ENCODE measurements at places on chromosomes 11 and 22.
A peak's percentile ranks its signal among the peaks of the same experiment; 100 is the strongest.

DNA sequence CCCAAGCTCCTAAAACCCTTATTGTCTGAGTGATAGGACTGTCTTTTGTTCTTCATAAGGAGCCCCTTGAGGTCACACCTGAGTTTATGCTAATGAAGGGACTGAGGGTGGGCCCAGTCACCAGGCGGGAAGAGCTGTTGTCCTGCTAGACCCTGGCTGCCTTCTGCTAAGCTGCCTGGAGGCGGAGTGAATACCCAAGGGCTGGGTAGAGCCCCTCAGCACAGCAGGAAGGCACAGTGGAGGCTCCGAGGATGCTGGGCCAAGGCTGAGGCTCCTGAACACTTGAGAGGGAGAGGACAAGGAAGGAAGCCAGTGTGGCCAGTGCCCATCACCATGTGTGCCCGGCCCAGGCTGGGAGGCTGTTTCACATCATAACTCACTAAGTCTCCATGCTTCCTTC, 4.8 kb upstream of the PHF21B start:
- no peak for DNase-seq

DNA sequence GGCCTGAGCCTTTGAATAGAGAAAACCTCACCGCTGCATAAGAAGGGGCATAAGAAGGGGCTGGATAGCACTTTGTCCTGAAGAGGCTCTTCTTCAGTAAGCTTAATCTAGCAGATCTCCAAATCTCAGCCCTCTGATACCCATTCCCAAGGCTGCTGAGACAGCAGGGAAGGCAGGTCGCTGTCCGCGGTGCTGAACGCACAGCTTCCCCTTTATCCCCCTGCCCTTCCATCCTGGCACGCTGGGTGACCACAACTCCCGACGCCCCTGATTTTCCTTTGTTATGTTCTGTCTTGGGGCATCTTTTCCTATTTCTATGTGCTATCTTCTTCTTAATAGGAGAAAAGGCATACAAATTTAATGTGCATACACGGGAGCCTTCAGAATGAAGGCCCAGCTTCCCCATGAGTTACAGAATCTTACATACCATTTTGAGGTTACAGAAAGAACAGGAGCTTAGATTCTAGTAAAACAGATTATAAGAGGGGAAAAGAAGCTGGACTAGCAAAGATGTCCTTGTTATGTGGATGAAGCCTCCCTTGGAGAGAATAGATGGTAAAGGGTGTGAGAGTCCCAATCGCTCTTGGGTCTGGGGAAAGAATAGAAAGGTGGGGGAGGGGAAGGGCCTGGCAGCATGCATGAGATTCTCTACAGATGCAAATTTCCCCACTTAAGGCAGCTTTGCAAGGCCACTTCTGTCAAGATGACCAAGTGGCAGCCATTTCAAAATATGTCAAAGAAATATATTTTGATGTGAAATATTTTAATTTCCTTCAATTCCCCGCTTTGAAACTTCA, 5.7 kb upstream of the SULT4A1 start:
- no peak for DNase-seq

DNA sequence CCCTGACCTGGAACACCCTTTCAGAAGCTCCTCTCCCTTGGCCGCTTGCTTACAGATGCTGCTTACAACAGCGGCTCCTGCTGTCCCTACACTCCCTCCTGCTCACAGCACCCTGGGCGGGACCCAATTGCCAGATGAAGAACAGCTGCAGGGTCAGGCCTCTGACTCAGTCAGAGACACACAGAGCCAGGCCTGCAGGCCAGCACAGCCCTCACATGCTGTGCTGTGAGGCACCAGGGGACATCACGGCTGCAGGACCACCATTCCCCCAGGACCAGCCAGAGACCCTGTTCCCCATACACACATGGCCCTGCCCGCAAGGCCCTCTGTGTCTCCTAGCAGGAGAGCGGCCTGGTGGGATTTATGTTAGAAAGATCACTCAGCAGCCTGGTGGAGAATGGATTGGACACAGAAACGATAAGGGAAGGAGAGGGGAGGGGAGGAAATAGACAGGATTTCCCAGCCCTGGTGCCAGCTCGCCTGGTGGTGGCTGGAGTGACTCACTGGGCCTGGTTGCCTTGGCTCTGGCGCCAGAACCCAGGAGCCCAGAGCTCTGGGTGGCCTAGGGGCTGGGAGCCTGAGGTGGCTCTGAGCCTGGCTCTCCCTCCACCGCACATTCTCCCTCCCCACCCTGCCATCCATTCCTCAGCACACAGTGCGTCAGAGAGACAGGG, 6.7 kb downstream of the CAPN5 start:
- peak; percentile 46 for DNase-seq

DNA sequence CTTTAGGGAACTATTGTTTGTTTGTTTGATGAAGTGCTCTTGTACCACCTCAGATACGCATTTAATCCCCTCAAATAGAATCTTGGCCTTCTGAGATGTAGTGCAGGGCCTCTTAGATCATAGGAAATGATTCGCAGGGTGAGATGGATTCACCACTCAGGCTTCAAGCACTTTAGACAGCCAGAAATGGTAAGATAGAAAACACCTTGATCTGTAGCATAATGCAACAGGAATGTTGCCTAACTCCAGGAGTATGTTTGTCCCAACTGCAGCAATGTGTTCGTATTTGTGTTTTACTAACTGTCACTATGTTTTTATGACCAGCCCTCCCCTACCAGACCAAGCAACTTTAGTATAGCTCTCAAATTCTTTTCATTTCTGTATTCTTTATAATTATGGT, 761.2 kb downstream of the NELL1 start:
- DNase-seq, result no peak

DNA sequence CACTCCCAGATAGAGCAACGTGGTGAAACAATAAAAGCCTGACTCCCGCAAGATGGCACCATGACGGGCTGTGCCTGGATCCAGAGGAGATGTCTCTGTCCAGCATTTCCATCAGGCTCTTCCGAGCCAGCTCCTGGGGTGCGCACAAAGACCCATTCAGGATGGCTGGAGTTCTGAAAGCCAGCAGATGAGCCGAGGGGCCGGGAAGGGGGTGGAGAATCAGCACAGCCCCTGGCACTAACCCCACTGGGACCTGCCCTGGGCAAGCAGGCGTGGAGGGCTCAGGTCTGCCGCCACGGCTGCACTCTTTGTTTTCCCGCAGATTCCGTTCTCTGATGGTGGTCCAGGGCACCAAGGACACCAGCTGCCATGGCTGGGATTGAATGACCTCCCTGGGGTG, 97.2 kb upstream of the BLID start:
- no peak for DNase-seq

DNA sequence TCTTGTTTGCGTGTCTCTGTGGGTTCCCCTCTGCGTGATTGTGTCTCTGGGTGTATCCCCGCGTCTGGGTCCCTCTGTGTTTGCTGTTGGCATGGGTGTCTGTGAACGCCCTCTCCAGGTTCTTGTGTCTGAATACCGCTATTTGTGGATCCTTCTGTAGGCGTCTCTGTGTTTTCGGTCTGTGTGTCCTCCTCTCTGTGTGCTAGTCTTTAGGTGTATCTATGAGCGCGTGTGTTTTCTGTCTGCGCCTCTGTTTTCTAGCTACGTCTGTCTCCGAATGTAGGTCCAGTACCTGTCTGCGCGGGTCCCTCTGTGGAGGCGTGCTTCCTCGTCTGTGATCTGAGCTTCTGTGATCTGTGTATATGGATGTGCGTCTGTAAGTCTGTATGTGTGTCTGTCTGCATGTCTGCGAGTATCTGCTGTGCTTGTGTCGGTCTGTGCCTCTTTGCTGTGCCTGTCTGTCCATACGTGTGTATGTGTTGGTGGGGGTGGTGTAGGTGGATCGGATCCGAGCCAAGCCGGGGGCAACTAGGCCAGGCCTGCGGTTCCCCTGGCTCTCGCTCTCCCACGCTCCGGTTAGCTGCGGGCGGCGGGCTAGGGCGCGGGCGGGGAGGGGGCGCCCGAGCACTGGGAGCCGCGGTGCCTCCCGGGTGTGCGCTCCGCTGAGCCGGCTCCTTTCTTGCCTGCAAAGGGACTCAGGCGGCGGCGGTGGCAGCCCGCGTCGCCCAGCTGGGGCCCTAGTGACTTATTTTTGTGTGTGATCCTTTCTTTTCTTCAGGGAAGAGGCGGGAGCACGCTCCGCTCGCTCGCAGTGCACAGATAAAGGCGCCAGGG, 105.3 kb upstream of the E2F8 start:
- DNase-seq, result no peak

DNA sequence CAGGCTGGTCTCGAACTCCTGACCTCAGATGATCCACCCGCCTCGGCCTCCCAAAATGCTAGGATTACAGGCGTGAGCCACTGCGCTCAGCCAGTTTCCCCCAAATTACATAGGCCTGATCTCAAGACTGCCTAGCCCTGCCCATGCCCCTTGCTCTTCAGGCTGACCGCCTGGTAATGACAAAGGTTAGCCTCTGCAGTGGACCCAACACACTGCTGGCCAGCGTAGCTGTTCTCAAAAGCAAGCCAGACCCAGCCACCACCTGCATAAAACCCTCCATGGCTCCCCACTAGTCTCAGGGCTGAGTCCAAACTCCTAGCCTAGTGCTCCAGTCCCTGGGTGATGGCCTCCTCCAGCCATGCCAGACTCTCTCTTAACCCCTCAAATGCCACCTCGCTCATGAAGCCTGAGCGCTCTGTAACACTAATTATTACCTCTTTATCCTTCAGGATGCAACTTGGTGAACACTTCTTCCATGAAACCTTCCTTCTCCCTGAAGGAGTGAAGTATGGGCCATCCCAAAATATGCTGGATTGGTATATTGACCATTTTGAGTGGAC, 836 bp upstream of the RSPH14 start:
- DNase-seq, result no peak

GRCh38 chr11:112655371-112655770, 305.8 kb upstream of the NCAM1 start:
- DNase-seq, result peak; percentile 43

DNA sequence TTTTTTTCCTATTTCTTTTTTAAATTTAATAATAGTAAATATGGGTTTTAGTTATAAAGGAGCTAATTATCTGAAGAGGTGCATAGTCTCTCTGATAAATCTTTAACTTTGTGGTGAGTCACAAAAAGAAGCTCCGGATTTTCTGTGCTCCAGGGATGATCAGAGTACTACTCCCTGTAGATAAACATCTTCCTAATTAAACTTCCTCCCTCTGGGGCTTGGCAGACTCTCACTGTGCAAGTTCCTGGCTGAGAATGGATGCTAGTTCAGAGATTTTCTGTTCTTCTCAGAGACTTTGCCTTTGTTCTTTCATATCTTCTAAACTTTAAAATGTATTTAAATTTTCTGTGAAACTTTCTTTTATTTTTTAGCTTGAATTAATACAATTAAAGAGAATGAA, at the start of gene OR10G7:
TSS of gene OR10G7 (minus strand) at position 72 of the 400 bp plus-strand sequence. CDS start 2,324 bp downstream, outside the sequence.
- DNase-seq, result no peak

DNA sequence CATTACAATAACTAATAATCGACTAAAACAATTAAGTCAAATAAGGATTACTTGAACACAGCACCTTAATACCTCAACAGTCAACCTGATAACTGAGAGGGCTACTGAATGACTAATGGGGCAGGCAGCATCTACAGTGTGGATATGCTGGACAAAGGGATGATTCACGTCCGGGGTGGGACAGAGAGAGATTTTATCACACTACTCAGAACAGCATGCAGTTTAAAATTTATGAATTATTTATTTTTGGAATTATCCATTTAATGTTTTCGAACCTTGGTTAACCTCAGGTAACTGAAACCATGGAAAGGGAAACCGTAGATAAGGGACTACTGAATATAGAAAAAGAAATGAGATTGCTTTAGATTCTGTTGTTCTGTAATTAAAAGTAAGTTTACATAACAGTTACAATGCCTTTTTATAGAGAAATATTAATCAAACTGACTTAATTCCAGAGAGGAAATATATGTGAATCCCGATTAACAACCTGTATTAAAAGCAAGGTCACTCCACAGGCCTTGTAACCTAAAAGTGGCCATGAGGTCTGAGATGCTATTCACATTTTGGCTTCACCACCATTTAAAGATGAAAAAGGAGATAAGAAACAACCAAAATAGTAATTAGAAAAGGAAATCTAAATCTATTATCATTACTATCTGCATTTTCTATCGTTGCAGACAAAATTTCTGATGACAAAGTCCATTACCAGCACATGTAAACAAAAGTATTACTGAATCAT, 119.0 kb upstream of the TP53AIP1 start:
- DNase-seq, result peak; percentile 70

GRCh38 chr11:20110908-20111669, 49.2 kb downstream of the DBX1 start:
- DNase-seq, result no peak

GRCh38 chr11:108536783-108537182, 38.6 kb upstream of the POGLUT3 start:
- no peak for DNase-seq

GRCh38 chr11:6241316-6241715, 2.4 kb downstream of the CNGA4 start:
- DNase-seq, result no peak

GRCh38 chr11:9923280-9923679, 259.4 kb downstream of the SWAP70 start:
- no peak for DNase-seq

GRCh38 chr22:41517172-41518047, 26.9 kb downstream of the POLR3H start:
- DNase-seq, result peak; percentile 39

DNA sequence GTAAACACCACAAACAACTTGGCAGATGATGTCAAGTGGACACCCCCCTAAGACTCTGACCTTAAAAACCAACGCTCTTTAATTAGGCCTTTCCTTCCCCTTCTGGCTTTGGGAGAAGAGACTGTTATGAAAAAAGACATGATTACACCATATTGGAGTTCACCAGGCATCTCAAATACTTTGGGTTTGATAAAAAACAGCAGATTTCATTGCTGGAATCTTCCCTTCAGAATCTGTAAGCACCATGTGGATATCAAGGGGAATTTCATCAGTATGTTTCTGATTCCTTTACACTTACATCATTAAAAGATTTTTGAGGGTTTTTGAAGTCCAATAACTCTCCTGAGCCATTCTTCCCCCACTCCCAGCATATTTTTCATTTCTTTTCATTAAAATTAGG, 85.6 kb downstream of the KIRREL3 start:
- no peak for DNase-seq

- peak; percentile 70 for DNase-seq
Observed at GRCh38 chr11:45147017-45147728, 734 bp downstream of the PRDM11 start.

Data from SW 1271 (cell line).